ENCODE measurements at places on chromosomes 16 and 17. TPM values are rescaled to one million over a fixed set of nuclear protein-coding genes. Genes with fewer than 3 reads are reported as not detected.

APOH gene
- total RNA-seq = not detected

PPP1R27 gene
- total RNA-seq = not detected

CD300LG gene
- total RNA-seq = not detected

CTRL gene
- 2.7 TPM for total RNA-seq

CCL5 gene
- 477 TPM for total RNA-seq

SULT1A2 gene
- 0.36 TPM for total RNA-seq

PPL gene
- total RNA-seq = not detected

CTRB1 gene
- not detected for total RNA-seq

CCDC40 gene
- total RNA-seq = 2.6 TPM

All from activated CD8-positive, alpha-beta memory T cell treated with anti-CD3 and anti-CD28 coated beads for 36 hours (primary cell).